ENCODE measurements at places on chromosomes 4 and X.

- no peak for DNase-seq
Measured at GRCh38 chr4:36358173-36358572, 76.8 kb downstream of the DTHD1 start.

GRCh38 chrX:137032341-137032694, 1.5 kb downstream of the GPR101 start:
- no peak for DNase-seq

DNA sequence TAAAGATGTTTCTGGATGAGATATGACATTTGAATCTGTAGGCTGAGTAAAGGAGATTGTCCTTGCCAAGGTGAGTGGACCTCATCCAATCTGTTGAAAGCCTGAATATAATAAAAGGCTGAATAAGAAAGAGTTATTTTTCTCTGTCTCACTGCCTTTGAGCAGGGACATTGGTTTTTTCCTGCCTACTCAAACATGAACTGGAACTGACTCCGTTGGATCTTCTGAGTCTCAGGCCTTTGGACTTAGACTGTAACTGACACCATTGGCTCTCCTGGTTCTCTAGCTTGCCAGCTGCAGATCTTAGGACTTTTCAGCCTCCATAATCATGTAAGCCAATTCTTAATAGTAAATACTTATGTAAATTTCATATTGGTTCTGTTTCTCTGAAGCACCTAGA, 43.5 kb downstream of the PPEF2 start:
- DNase-seq = no peak

GRCh38 chr4:83542225-83542624, 6.3 kb downstream of the GPAT3 start:
- no peak for DNase-seq

- no peak for DNase-seq
Measured at GRCh38 chr4:101065935-101066485, 281.3 kb downstream of the PPP3CA start.

- no peak for DNase-seq
Measured at GRCh38 chrX:107706309-107706708, 69.3 kb downstream of the TSC22D3 start.

DNA sequence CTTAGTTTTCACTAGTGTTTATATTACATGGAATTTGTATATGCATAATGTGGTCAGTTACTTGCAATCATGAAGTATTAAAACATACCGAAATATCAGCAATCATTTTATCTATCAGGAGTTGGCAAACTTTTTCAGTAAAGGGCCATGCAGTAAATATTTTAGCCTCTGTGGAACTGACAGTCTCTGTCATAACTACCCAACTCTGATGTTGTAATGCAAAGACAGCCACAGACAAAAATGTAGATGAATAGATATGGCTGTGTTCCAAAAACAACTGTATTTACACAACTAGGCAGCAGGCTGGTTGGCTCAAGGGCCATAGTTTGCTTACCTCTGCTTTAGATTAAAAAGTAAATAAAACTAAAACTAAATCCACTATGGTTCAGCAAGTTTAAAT, 200.2 kb downstream of the HS3ST1 start:
- DNase-seq = no peak

DNA sequence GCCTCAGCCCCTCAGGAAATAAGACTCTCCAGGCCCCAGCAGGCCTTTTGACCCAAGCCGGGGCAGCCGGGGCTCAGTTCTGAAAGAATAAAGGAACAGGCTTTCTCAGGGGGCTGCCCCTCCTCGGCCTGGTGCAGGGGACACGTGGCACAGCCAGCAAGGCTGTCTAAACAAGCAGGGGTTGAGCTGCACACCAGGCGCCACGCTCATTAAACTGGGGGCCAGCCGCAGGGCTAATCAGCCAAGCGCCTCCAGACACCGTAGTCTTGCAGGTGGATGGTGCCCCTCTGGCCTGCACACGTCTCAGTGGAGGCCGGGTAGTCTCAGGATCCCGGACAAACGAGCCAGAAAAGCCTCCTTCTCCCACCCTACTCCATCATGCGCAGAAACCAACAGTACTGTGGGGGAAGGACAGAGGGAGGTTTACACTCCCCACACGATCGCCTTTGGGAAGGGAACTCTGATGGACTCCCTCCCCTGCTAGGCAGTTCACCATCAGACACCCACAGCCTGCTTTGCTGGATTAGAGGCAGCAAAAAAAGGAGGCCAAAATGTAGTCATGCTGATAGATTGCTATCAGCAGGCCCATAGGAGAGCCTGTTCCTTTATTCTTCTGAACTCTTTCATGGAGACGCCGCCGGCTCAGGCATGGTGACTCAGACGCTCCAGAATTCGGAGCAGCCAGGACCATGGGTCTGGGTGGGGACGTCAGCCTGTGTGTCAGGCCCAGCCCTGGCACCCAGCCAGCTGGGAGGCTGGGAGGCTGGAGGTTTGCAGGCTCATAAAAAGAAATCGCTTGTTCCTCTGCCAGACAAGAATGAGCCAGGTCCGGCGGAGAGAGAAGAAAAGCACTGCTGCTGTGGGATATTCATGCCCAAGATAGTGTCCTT, 342.4 kb downstream of the BCOR start:
- peak; percentile 80 for DNase-seq

DNA sequence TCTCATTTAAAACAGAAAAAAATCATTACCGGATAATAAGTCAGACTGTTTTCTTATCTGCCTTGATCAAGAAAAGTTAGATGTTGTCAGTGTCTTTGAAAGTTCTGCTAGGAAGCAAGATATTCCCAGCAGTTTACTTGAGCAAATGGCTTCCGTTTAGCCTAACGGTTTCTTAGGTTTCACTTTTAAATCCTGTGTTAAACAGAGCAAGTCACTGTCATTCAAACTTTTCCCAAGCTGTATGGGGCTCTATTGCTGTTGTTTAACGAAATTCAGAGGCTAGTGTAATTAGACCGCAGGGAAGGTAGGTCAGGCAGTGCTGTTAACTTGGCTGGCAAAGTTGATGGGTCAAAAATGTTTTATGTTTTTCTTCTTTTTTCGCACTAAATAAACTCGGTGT, 80.3 kb upstream of the NEIL3 start:
- no peak for DNase-seq

DNA sequence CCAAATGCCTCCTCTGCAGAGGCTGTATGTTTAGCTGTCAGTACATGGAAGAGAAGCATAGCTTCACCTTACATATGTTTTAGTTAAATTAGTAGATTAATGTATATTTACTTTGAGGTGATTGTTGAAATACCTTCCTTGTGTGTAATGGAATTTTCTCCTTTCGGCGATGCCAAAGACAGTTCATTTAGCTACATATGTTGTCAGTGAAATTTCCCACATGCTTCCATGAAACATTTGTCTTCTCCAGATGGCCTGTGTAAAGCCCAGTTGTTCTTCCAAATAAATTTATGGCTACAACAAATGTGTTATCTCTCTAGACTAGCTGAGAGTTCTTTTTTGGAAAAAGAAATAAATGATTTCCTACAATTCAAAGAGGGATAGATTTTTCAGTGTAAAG, 95.2 kb downstream of the GPAT3 start:
- no peak for DNase-seq

DNA sequence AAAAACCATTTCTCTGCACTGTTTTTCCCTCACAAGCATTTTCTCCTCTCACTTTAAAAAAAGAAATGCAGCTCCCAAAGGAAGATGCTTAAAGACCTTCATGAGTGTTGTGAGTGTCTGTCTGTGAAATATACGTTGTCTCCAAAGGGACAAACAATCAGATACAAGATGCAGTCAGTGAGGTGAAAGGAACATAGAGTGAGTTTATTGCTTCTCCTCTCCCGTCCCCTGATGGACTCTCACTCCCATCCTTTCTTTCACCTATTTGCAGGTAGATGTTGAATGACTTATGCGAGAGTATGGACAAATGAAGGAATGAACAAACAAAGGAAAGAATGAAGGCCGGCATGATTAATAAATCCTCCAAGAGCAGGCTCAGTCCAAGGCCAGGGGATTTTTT, 561.2 kb upstream of the DIPK2B start:
- no peak for DNase-seq

DNA sequence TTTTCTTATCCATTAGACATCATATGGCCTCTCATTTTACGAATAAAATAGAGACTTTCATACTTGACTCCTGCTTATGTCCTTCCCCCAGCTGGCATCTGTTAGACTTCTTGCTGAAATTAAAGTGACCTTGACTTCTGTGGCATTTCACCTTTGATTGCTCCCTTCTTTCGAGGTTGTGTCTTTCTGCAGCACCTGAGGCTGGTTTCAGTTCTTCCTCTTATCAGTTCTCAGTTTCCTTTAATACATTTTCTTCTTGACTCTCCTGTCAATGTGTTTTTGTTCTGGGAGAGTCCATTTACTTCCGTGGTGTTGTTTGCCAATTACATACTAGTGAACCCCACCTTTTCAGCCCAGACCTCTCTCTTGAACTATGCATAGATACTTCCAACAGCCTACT, 81.6 kb downstream of the RBPJ start:
- no peak for DNase-seq

- no peak for DNase-seq
Measured at GRCh38 chrX:153865321-153865580, 20.7 kb downstream of the L1CAM start.

DNA sequence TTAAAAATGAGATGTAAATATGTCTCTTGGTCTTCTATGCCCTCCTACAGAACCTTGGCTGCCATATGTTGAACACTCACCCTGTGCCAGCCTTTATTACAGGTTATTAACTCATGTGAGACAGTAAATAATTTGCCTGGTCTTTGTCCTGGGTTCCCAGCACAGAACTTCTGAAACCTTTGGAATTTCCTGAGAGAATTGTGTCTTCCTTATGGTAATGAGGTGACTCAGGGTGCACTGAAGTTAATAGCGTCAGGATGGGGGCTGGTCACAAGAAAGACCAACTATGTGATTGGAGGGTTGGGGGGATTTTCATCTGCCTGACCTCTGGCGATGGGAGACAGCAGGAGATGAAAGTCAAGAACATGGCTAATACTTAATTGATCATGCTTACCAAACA, 289.8 kb upstream of the STS start:
- no peak for DNase-seq

DNA sequence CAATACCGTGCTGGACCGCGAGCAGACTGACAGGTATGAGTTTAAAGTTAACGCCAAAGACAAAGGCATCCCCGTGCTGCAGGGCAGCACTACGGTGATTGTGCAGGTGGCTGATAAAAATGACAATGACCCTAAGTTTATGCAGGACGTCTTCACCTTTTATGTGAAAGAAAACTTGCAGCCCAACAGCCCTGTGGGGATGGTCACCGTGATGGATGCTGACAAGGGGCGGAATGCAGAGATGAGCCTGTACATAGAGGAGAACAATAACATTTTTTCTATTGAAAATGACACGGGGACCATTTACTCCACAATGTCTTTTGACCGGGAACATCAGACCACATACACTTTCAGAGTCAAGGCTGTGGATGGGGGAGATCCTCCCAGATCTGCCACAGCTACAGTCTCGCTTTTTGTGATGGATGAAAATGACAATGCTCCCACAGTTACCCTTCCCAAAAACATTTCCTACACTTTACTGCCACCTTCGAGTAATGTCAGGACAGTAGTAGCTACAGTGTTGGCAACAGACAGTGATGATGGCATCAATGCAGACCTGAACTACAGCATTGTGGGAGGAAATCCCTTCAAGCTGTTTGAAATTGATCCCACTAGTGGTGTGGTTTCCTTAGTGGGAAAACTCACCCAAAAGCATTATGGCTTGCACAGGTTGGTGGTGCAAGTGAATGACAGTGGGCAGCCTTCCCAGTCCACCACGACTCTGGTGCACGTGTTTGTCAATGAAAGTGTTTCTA, 3.2 kb downstream of the PCDH7 start:
- DNase-seq = no peak

DNA sequence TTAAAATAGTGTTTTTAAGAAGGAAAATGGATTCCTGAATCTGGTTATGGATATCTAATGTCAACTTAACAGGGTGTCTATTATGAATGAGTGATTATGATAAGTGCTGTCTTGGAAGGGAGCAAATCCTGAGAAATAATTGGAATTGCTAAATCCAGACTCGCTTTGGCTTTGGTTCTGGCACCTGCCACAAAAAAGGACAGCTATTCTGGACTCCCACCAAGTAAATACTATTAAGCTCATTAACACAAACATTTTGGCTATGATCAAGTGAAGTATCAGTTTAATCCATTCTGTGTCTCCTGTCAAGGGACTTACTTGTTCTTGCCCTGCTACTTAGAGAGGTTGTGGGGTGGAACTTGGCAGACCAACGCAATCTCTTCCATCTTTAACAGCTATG, 403.7 kb downstream of the CENPC start:
- DNase-seq = no peak

GRCh38 chr4:74021601-74022000, 16.9 kb downstream of the CXCL3 start:
- DNase-seq = no peak

DNA sequence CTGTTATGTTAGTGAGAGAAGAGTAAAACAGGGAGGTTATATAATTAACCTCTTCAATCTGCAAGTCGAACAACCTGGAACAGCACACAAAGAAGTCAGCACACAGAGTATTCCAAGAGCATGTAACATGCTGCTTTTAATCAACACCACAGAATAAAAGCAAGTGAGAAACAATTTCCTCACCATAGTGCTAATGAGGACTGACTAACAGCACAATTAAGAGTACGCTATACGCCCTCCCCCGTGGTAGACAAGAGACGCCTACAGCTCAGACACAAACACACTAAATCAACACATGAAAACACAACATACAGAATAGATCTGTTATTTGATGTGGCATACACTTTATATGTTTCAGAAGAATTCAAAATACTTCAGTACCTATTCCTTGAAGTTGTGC, 103.0 kb downstream of the PPP3CA start:
- DNase-seq = no peak

GRCh38 chrX:154384284-154384892, 5.3 kb downstream of the EMD start:
- no peak for DNase-seq

GRCh38 chrX:41145920-41146608, 60.8 kb downstream of the USP9X start:
- DNase-seq = peak; percentile 59

DNA sequence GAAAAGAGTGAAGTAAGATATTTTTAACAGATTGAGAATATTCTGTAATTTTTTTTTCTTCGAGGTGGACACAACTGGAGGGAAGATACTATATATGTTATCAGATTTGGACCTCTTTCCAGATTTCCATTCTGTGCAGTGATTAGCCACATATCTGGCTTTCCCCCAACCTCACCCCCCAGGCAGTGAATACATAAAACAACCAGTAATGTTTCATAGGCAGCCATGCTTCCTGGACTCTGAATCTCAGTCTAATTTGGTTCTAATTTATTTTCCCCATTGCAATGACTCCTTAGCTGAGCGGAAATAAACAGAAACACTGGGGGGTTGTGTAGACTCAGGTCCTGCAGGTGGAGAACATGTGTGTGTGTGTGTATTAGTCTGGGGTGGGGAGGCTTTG, 226.5 kb downstream of the FBXW7 start:
- DNase-seq = no peak

- DNase-seq = no peak
Measured at GRCh38 chrX:114334473-114334982, 249.4 kb upstream of the HTR2C start.

- DNase-seq = no peak
Measured at GRCh38 chr4:37793562-37793961, 32.9 kb upstream of the PGM2 start.

All from AG04449 (cell line).